ENCODE measurements at places on chromosomes 11 and 22.
A peak's percentile ranks its signal among the peaks of the same experiment; 100 is the strongest.

- peak; percentile 82 for DNase-seq
Observed at GRCh38 chr11:9231848-9232177, 33.3 kb downstream of the DENND5A start.

GRCh38 chr22:30695351-30695851 is 727 bp downstream of the OSBP2 start:
- DNase-seq, result no peak

DNA sequence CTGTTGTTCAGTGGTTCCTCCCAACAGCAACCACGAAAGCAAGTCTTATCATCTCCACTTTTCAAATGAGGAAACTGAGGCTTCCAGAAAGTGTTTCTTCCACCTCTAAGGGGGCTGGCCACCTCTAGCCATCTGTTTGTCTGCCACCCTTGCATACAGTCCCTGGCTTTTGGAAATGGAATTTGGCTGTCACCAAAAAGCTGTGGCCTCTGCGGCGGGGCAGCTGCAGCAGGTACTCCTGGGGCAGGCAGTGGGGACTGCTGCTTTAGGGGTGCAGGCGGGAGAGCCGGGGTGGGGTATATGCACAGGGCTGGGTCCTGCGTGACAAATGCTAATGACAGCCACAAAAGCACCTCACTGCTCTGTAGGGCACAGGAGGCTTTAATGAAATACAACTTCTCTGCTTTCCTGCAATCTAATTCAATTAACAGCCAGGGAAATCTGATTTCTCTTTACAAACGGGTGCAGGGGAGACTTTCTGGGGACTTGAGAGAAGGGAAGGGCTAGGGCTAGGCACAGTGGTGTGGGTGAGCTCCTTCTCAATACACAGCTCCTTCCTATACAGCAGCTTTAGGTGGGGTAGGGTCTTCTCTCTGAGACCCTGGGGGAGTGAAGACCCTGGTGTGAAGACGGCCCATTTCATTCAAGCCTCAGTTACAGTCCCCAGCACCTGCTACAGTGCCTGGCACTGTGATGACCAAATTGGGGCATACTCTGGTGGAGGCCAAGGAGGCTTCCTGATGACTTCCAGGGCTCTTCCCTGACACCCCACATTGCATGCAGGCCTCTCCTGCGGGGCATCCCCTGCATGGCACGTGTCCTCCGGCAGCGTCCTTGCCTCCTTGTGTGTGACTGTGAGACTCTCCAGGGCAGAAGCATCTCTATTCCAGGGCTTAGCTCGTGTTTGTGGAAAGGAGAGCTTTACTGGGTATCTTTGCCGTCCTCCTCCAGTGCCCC is 161.6 kb downstream of the CEP164 start:
- no peak for DNase-seq

DNA sequence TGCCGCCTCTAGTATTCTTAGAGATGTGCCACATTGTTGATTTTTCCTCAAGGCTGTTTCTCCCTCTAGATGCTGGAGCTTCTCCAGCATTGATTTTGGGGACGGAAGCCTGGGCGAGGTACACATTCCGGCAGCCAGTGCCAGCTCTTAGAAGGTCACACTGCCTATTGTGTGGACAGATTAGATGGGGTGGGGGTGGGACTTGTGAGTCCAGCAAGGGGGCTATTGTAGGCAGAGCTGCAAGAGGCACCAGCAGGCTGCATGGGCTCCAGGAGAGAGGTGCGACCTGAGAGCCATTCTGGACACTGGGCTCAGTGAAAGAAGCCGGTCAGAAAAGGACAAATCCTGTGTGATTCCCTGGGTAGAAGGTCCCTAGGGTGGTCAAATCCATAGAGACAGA is 12.4 kb downstream of the C11orf21 start:
- no peak for DNase-seq

GRCh38 chr22:30636226-30637077 is 871 bp downstream of the SLC35E4 start:
- DNase-seq, result peak; percentile 8

DNA sequence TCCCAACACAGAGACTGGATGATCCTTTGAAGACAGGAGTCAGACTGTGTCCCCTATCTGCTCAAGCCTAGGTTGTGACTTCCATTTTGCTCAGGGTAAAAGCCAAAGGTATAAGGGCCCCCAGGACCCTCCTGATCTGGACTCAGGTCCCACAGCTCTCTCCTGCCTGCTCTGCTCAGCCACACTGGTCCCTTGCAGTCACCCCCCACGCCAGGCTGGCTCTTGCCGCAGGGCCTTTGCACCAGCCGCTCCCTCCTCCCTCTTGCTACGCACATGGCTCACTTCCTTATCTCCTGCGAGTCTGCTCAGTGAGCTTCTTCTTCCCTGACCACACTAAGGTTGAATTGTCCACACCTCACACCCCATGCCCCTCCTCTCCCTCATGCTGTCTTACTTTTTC is 28.4 kb upstream of the CACNG2 start:
- no peak for DNase-seq
